Fibroblast of the conjunctiva (primary cell): ENCODE measurements at places on chromosomes 7 and 10.

DNA sequence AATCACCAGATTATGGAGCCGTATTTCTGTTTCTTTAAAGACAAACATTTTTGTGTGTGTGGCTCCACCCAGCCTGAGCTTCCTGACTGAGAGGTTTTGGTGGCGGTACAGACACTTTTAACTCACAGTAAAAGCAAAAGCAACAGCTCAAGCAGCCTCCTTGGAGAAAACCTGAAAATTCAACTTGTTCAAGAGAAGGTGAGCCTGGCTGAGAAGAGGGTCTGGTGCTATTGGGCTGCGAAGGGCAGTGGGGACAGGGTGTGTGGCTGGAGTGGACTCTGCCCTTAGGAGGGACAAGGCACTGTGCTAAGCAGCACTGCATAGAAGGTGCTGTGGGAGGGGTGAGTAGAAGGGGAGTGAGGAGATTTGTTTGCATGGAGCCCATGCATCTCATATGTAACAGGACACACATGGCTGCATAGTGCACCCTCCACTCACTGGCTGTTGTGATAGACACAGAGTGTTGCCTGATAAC is at the start of gene GIMAP7:
Gene GIMAP7, plus strand, starts transcription at position 125 of the 475 bp plus-strand sequence. CDS start 5,103 bp downstream, outside the sequence.
- DNase-seq = no peak

DNA sequence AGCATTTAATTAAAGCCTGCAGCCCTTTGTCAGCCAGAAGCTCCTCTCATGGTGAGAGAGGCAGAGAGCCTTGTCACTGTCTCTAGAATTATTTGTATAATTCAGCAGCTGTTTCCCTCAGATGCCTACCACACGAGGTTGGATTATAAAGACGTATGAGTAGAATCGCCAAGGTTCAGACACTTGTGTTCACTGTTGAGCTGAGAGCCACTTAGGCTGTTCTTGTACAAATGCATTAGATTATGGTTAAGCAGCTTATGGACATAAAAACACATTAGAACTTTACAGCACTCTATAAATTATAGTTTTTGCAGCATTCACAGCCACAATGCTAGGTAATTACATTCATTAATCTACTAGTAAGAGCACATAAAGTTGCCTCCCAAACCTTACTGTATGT is 282.6 kb downstream of the AUTS2 start:
- no peak for DNase-seq

GRCh38 chr7:96526496-96526895 is 183.2 kb downstream of the SEM1 start:
- DNase-seq = no peak

DNA sequence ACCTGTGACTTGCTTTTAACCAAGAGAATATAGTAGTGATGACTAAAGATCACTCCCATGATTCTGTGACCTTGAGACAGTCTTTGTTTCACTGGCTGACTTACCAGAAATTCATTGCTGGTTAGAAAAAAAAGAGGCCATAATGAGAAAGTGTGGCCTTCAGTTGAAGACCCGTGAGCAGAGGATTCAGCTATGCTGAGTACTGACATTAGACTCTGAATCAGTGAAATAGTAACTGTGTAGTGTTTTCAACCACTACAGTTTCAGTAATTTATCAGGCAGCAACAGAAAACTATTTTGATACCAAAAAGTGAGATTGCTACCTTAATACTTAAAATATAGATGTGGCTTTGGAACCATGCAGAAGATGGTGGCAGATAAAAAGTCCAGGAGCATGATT is 298.0 kb upstream of the KCND2 start:
- no peak for DNase-seq

DNA sequence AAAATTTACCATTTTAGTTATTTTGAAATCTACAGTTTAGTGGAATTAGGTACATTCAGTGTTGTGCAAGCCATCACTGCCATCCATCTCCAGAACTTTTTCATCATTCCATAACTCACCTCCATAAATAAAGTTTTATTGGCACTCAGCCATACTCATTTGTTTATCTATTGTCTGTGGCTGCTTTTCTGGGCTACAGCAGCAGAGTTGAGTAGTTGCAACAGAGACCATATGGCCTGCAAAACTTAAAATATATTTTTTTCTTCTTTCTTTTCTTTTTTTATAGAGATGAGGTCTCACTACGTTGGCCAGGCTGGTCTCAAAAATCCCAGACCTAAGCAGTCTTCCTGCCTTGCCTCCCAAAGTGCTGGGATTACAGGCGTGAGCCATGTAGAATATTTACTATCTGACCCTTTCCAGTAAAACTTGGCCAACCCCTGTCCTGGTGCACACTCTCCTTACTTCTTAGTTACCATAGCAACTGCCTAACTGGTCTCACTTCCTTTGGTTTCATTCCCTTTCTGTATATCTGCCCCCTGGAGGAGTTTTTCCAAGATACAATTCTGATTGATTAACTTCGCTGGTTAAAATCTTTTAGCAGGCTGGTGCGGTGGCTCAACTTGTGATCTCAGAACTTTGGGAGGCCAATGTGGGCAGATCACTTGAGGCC is 133.2 kb downstream of the CUX1 start:
- DNase-seq = peak; percentile 21
